ENCODE measurements at places on chromosomes 1 and 21. TPM values are rescaled to one million over a fixed set of nuclear protein-coding genes. Genes with fewer than 3 reads are reported as not detected.

GRCh38 chr1:94876362-94876761, 50.5 kb downstream of the CNN3 start:
- H3K4me3 ChIP-seq = no peak overlapping the region
- DNase-seq = no peak
- H3K27ac ChIP-seq = no peak overlapping the region
- no peaks in the 10 kb centered on the region for H3K4me1 ChIP-seq

FNDC10 gene
- 7.4 TPM for total RNA-seq

GRCh38 chr1:235632506-235633401, 16.8 kb downstream of the GNG4 start:
- H3K36me3 ChIP-seq = no peaks in the 10 kb centered on the region
- H3K27me3 ChIP-seq = no peaks in the 10 kb centered on the region
- peak overlapping the region; percentile 36 for H3K4me3 ChIP-seq

- DNase-seq = no peak
- H3K36me3 ChIP-seq = no peaks in the 10 kb centered on the region
- H3K27me3 ChIP-seq = no peaks in the 10 kb centered on the region
- H3K4me3 ChIP-seq = no peak overlapping the region
Observed at GRCh38 chr21:35145626-35146233, 96.6 kb upstream of the RUNX1 start.

- H3K27ac ChIP-seq = no peak overlapping the region
- no peak overlapping the region for H3K4me3 ChIP-seq
- H3K36me3 ChIP-seq = no peaks in the 10 kb centered on the region
Observed at GRCh38 chr1:85494074-85494903, 29.3 kb upstream of the DDAH1 start.

DNA sequence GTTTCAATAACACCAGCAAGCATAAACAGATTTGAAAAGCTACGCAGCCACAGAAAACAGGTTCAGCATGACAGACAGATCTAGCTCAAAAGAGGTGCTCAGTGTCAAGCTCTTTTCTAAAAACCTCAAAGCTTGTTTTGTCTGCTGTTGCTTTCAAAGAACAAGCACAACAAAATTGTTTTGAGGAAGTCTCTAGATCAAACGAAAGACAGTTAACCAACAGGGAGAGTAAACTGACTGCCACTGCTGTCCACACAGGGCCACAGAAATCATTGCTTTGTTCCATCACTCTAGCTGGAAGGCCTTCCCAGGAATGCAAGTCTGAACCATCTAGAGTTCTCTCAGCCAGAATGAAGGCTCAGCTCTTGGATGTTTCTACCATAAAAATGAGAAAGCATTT, 12.8 kb downstream of the APP start:
- H3K27ac ChIP-seq = no peak overlapping the region
- DNase-seq = no peak
- H3K4me1 ChIP-seq = peaks cover 12% of the 10 kb centered on the region
- no peaks in the 10 kb centered on the region for H3K27me3 ChIP-seq
- H3K36me3 ChIP-seq = no peaks in the 10 kb centered on the region
- H3K4me3 ChIP-seq = no peak overlapping the region

- H3K27ac ChIP-seq = no peak overlapping the region
- no peak overlapping the region for H3K4me3 ChIP-seq
- no peaks in the 10 kb centered on the region for H3K27me3 ChIP-seq
- H3K4me1 ChIP-seq = peaks cover 24% of the 10 kb centered on the region
Observed at GRCh38 chr1:61124696-61125095, 42.3 kb downstream of the NFIA start.

Data from upper lobe of right lung (tissue), 1 donor.